ENCODE measurements at places on chromosomes 5 and 9. TPM values are rescaled to one million over a fixed set of nuclear protein-coding genes. Genes with fewer than 3 reads are reported as not detected.

The ANKRD31 gene
- 0.94 TPM for total RNA-seq

The NSG2 gene
- total RNA-seq: 497 TPM

The PCDHA3 gene
- total RNA-seq: 32.6 TPM

The C5orf46 gene
- not detected for total RNA-seq

The AK1 gene
- 22.5 TPM for total RNA-seq

The ADAMTS19 gene
- 1.9 TPM for total RNA-seq

The MLANA gene
- total RNA-seq: not detected

The TLX3 gene
- not detected for total RNA-seq

The ABCA1 gene
- 41.6 TPM for total RNA-seq

The ALAD gene
- 23.8 TPM for total RNA-seq

The QRFP gene
- not detected for total RNA-seq

The SPATA31D4 gene
- total RNA-seq: not detected

The LECT2 gene
- total RNA-seq: not detected

The FOXD4 gene
- 0.31 TPM for total RNA-seq

The RNF224 gene
- not detected for total RNA-seq

The ANKRD18B gene
- total RNA-seq: not detected

The PCDHA8 gene
- total RNA-seq: 25.7 TPM

The FUT7 gene
- total RNA-seq: not detected

The IRX2 gene
- not detected for total RNA-seq

The PDE6A gene
- total RNA-seq: not detected

The MAP1B gene
- total RNA-seq: 1,237 TPM

The CDH6 gene
- total RNA-seq: 52.0 TPM

The PCDHGA11 gene
- total RNA-seq: 40.4 TPM

The ADCY2 gene
- total RNA-seq: 23.2 TPM

The ANKRD34B gene
- 0.31 TPM for total RNA-seq

The SNX30 gene
- total RNA-seq: 29.7 TPM

The CCL27 gene
- total RNA-seq: not detected

Data from parietal lobe (tissue), 2 donors.